Stimulated activated CD8-positive, alpha-beta memory T cell treated with anti-CD3 and anti-CD28 coated beads, Interleukin-15, amount 100 ng/mL, for 4 hours (primary cell): ENCODE measurements at places on chromosomes 7 and 10.

DNA sequence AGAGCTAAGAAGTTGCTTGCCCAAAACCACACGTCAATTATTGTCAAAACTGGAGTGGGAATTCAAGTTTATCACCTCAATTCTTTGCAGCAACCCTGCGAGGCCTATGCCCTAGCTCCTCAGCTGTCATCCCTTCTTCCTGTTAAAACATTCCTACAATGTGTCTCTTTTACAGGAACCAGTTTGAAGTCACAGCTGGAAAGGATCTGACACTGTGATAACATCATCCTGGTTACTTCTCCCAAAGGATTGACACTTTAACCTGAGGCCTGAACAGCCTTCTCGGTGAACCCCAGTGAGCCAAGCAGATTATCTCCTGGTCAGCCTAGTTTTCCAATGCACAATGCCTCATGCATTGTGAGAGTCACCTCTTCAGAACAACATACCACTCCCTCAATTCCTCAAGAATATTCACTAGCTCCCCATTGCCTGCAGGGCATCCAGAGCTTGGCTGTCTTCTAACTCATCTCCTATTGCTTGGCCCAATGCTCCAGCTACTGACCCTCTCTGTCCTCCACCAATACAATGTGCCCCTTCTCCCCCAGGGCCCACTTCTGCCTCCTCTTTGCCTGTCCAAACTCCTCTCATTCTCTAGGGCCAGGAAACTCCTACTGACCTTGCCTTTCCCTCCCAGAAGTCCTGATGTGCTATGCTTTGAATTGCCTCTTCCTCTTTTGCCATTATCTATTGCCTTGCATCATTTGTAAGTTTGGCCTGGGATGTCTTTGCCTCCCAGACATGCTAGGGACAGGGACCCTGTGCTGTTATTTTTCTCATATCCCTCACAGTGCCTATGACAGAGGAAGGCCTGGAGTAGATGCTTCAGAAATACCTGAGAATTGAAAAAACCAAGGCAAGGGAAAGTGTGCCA is 10.4 kb upstream of the DLG5 start:
- no peak for DNase-seq

DNA sequence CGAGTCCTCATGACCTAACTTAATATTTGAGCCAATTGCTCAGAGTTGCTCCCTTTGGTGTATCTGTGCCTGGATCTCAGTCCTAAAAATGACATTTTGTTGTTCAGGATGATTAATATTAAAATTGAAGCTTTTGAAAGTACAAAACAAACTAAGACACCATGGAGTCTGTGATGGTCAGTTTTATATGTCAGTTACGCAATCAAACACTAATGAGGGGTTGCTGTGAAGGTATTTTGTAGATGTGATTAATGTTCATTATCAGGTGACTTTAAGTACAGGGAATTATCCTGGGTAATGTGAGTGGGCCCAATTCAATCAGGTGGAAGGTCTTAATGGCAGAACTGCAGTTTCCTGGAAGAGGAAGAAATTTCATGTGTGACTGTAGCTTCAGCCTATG is 546.7 kb downstream of the REEP3 start:
- no peak for DNase-seq

GRCh38 chr7:29793507-29793906 is 12.8 kb upstream of the WIPF3 start:
- DNase-seq = no peak

DNA sequence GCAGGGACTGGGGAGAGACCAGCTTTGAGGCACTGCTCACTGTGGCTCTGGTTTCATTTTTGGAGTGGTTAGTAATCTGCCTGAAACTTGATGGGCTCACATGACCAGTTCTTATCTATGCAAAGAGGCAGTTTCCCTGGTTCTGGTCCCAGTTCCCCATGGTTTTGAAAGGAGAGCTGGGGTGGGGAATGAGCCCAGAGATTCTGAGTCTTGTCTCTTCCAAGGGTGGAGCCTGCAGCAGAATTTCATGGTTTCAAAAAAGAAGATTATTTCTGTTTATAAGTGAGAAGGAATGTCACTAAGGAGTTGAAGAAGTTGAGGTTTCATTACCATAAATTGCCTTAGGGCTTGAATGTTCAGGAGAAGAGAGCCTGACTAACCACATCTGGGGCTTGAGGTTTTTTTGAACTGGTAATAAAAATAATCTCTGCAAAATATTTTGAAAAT is 190.2 kb upstream of the HABP2 start:
- no peak for DNase-seq

DNA sequence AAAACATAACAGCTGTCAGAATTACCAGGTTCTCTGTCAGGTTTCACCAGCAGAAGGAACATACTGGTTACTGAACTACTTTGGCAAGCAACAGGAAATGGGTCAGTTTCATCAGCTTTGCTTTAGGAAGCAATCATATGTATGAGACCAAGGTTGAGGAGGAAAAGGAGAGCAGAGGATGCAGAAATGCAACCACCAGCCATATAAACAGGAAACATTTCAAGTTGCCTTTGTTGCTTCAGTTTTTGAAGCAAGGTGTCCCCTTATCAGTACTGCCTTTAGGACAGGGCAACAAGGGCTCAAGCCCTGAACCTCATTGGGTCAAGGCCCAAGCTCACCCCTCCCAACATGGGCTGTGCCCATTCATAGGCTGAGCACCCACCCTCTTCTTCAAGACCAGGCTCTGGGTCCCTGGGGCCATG is 10.2 kb downstream of the HIPK2 start:
- no peak for DNase-seq

DNA sequence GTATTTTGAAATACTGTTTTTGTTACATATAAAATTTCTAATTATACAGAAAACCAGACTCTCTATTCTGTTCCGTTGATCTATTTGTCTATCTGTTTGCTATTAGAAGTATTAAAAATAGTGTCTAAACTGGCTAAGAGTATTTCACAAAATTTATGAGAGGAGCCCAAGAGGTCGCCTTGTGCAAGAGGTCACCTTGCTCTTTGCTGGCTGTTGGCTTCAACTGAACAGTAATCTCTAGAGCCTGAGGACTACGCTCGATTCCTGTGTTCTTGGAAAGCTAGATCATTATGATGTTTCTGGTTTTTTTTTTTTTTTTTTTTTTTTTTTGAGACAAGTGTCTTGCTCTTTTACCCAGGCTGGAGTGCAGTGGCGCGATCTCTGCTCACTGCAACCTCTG is 428.6 kb downstream of the LRMDA start:
- DNase-seq = no peak

- DNase-seq = no peak
Observed at GRCh38 chr10:72515455-72515854, 110.4 kb downstream of the MICU1 start.

DNA sequence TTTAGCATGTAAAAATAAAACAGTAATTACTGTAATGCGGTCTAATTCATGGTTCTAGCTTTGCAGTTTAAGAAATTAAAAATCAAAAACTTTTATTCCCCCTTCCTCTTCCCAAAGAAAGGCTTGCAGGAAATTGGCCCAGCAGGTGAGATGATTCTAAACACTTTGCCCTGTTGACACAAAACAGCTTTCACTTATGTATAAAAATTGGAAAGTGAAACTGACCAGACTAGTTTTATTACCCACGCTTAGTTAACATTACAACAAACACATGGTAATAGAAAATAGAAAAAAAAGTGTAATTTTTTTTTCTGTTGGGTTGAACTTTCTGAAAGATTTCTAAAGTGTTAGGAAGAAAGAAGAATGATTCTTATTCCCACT is 1.2 kb upstream of the CCDC6 start:
- no peak for DNase-seq
